ENCODE measurements at places on chromosomes 2 and 18.

DNA sequence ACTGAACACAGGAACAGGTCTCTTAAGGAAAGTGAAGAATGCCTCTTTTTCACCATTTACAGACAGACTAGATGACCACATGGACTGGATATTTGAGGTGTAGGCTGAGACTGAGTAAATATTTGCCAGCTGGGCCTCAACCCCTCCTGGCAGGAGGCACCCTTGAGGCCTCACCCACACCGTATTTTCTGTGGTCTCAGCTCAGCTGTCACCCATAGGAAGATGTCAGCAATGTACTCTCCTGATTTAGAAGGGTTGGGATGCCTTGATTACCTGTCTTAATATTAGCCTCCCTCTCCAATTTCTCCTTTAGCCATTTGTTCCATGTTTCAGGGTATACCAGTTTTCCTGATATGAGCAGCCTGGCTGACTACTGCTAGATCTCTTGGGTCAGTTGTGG, 20.3 kb downstream of the ADCYAP1 start:
- DNase-seq: no peak

- DNase-seq: no peak
Measured at GRCh38 chr2:241295326-241296095, 20.0 kb downstream of the HDLBP start.

GRCh38 chr2:179412112-179412511, 147.5 kb upstream of the SESTD1 start:
- DNase-seq: no peak

- DNase-seq: no peak
Measured at GRCh38 chr2:156745619-156746018, 309.4 kb downstream of the GPD2 start.

- no peak for DNase-seq
Measured at GRCh38 chr18:10367836-10368235, 86.6 kb upstream of the APCDD1 start.

- DNase-seq: no peak
Measured at GRCh38 chr2:85765081-85765731, 11.4 kb downstream of the ATOH8 start.
